ENCODE measurements at places on chromosomes 12 and 14.

GRCh38 chr12:56816491-56816890 lies 53.4 kb downstream of the HSD17B6 start:
- no peak overlapping the region for H3K4me3 ChIP-seq
- DNase-seq = no peak
- H3K27me3 ChIP-seq = no peaks in the 10 kb centered on the region
- H3K36me3 ChIP-seq = no peaks in the 10 kb centered on the region
- H3K4me1 ChIP-seq = peaks cover 3% of the 10 kb centered on the region

DNA sequence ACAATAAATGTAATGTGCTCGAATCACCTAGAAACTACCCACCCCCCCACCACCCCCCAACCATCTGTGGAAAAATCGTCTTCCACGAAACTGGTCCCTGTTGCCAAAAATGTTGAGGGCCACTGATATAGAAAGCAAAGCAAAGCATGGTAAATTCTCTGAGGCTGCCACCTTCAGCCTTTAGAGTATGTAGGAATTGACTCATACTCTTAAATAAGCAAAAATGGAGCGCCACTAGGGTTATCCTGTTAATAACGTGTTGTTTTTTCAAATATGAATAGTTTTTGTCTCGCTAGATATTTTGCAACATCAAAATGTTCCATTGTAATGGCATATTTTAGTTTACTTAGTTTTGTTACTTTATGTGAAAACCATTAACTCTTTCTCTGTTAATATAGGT lies 18.2 kb downstream of the DYNC1H1 start:
- DNase-seq = no peak
- peaks cover 3% of the 10 kb centered on the region for H3K4me1 ChIP-seq
- H3K4me3 ChIP-seq = no peak overlapping the region
- H3K27me3 ChIP-seq = no peaks in the 10 kb centered on the region
- H3K27ac ChIP-seq = no peak overlapping the region

GRCh38 chr12:110501399-110501751 lies 536 bp downstream of the VPS29 start:
- H3K27ac ChIP-seq = peak overlapping the region; percentile 15
- no peaks in the 10 kb centered on the region for H3K27me3 ChIP-seq
- H3K4me1 ChIP-seq = peaks cover 7% of the 10 kb centered on the region
- H3K4me3 ChIP-seq = peak overlapping the region; percentile 85
- no peaks in the 10 kb centered on the region for H3K36me3 ChIP-seq
- peak; percentile 84 for DNase-seq

GRCh38 chr14:48703728-48704467 lies 882.3 kb downstream of the RPS29 start:
- H3K27ac ChIP-seq = no peak overlapping the region
- H3K4me1 ChIP-seq = no peaks in the 10 kb centered on the region
- H3K27me3 ChIP-seq = no peaks in the 10 kb centered on the region
- H3K4me3 ChIP-seq = no peak overlapping the region
- H3K36me3 ChIP-seq = no peaks in the 10 kb centered on the region

DNA sequence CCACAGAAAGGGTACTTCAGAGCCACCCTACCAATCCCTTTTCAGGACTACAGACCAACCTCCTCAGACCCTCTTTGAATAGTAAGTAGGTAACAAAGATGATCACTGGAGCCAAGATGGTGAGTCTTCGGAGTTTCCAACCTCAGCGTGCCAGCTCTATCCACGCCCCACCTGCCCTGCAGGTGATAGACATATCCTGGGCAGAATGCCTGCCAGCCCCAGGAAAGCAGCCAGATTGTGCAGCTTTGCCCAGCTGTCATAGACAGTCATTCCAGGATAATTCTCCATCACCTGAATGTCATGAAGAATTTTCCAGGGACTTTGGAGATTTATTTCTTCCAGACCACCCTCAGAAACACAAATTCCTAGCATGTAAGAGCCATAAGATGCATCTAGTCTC lies 434.4 kb downstream of the RGS6 start:
- no peaks in the 10 kb centered on the region for H3K27me3 ChIP-seq
- H3K4me1 ChIP-seq = no peaks in the 10 kb centered on the region
- no peaks in the 10 kb centered on the region for H3K36me3 ChIP-seq
- no peak overlapping the region for H3K4me3 ChIP-seq
- no peak overlapping the region for H3K27ac ChIP-seq
- DNase-seq = no peak

DNA sequence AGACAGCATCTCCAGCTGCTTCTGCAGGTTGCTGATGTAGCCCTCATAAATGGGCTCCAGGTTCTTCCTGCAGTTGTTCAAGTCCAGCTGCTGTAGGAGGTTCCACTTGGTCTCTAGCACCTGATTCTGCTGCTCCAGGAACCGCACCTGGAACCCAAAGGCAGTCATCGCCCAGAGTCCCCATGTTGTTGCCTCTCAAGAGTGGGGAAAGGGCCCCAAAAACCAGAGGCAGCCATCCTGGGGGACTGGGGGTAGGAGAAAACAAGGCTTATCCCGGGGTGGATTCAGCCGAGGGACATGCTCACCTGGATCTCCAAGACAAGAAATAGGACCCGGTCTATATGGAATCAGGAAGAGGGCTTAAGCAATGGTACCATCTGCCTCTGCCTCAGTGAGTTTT lies 2.3 kb downstream of the KRT72 start:
- DNase-seq = no peak
- H3K4me1 ChIP-seq = no peaks in the 10 kb centered on the region
- no peak overlapping the region for H3K4me3 ChIP-seq
- H3K36me3 ChIP-seq = no peaks in the 10 kb centered on the region
- H3K27me3 ChIP-seq = no peaks in the 10 kb centered on the region

DNA sequence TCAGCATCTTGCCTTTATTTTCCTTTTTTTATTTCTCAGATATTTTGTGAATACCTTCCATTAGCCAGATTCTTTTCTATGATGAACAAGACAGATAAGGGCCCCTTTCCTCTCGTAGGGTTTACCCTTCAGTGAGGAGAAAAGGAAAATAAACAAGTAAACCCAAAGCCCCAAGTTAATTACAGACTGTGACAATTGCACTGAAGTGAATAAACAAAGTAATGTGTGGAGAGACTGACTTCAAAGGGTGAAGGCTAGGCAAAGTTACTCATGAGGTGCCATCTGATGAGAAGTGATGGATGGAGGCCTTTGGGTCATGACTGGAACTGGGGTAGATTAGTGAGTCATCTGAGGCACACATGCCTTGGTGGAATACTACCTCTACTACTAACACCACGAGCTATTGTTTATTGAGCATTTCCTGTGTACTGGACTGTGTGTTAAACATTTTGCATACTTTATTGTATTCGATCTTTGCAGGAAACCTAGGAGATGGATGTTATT lies 143.4 kb upstream of the PRICKLE1 start:
- no peak overlapping the region for H3K27ac ChIP-seq
- no peak for DNase-seq
- no peaks in the 10 kb centered on the region for H3K27me3 ChIP-seq
- H3K4me1 ChIP-seq = peaks cover 11% of the 10 kb centered on the region
- H3K36me3 ChIP-seq = no peaks in the 10 kb centered on the region
- H3K4me3 ChIP-seq = no peak overlapping the region

GRCh38 chr12:49515266-49515665 lies 23.6 kb upstream of the KCNH3 start:
- no peak for DNase-seq
- H3K36me3 ChIP-seq = peaks cover 7% of the 10 kb centered on the region
- no peak overlapping the region for H3K4me3 ChIP-seq
- H3K4me1 ChIP-seq = no peaks in the 10 kb centered on the region
- no peaks in the 10 kb centered on the region for H3K27me3 ChIP-seq

DNA sequence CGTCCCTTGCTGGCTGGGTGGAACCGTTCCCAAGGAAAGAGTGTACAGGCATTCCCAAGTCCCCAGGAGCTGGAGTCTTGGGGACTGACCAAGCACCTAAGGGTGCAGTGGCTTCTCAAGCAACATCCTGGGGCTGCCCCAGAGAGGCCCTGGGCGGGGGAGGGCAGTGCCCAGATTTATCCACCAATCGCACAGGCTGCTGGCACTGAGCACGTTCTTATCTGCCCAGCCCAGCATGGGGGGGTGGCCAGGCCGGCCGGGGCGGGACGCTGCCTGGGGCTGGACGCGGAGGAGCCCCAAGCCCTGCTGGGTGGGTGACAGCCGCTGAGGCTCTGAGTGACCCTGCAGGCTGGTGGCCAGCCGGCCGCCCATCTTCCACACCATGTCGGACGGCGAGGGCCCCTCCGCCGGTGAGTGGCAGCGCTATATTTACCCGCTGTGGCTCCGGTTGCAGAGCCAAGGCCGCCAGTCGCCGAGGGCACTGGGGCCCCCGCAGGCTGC lies 53.4 kb downstream of the CYP46A1 start:
- H3K27ac ChIP-seq = no peak overlapping the region
- H3K36me3 ChIP-seq = no peaks in the 10 kb centered on the region
- no peaks in the 10 kb centered on the region for H3K27me3 ChIP-seq
- DNase-seq = no peak

DNA sequence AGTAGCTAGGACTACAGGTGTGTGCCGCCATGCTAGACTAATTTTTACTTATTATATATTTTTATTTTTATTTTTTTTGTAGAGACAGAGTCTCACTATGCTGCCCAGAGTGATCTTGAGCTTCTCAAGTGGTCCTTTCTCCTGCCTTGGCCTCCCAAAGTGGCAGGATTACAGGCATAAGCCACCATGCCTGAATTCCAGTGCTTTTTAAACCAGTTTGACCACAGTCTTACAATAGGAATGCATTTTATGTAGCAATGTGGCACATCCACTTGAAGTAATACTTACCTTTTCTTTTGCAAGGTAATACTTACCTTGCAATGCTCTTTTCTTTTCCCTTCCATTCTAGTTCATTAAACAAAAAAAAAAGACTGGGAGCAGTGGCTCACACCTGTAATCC lies 38.0 kb upstream of the CPM start:
- peak; percentile 50 for DNase-seq
- H3K27ac ChIP-seq = peak overlapping the region; percentile 78
- H3K36me3 ChIP-seq = no peaks in the 10 kb centered on the region
- peaks cover 6% of the 10 kb centered on the region for H3K4me1 ChIP-seq
- H3K27me3 ChIP-seq = no peaks in the 10 kb centered on the region
- no peak overlapping the region for H3K4me3 ChIP-seq

- no peaks in the 10 kb centered on the region for H3K27me3 ChIP-seq
- H3K4me3 ChIP-seq = peak overlapping the region; percentile 89
- no peaks in the 10 kb centered on the region for H3K4me1 ChIP-seq
- no peak overlapping the region for H3K27ac ChIP-seq
These were observed 466 bp downstream of the KICS2 start for GRCh38 chr12:64221651-64222008.

DNA sequence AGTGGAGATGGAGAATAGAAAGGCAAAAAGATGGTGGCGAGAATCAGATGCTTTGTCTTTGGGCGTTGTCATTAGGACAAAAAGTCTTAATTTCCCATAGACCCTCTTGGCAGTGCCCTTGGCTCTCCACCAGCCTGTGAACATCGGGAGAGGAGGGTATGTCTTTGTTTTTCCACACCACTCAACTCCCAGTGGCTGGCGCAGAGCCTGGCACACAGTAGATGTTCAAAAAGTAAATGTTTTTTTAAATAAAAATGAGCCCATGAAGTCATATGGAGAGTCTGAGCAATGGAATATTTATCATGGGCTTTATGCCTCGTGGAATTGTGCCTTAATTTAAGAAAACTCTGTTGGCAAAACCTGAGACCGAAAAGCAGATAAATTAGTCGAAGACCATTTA lies 90.4 kb downstream of the SRGAP1 start:
- no peak overlapping the region for H3K4me3 ChIP-seq
- DNase-seq = no peak
- H3K27me3 ChIP-seq = no peaks in the 10 kb centered on the region

GRCh38 chr12:40170593-40170992 lies 54.2 kb upstream of the LRRK2 start:
- H3K4me1 ChIP-seq = no peaks in the 10 kb centered on the region
- no peaks in the 10 kb centered on the region for H3K27me3 ChIP-seq
- H3K36me3 ChIP-seq = no peaks in the 10 kb centered on the region
- H3K4me3 ChIP-seq = no peak overlapping the region
- H3K27ac ChIP-seq = no peak overlapping the region

GRCh38 chr12:6368906-6369525 lies 6.3 kb downstream of the SCNN1A start:
- no peak overlapping the region for H3K4me3 ChIP-seq
- H3K4me1 ChIP-seq = peaks cover 25% of the 10 kb centered on the region
- H3K27ac ChIP-seq = no peak overlapping the region
- H3K36me3 ChIP-seq = no peaks in the 10 kb centered on the region
- no peak for DNase-seq

DNA sequence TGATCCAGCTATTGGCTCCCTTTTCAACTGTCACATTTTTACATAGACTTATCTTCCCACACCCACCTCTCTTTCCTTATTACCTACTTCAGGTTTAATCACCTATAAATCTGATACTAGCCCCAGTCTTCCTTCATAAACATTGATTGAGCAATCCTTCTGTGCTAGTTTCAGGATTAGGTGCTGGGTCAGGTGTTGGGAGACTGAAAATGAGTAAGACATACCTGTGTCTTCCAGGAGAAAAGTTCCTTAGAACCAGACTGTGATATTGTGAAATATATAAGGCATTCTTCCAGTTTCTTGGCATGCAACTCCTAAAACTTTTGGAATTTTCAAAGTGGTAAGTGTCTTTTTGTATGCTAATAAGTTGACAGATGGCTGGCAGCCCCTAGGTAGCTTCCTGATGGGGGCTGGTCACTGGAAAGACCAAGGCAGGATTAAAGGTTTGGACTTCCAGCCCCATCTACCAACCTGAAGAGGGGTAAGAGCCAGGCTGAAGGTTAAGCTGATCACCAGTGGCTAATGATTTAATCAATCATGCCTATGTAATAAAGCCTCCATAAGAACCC lies 4.6 kb downstream of the ANO6 start:
- peak; percentile 80 for DNase-seq
- peak overlapping the region; percentile 22 for H3K27ac ChIP-seq
- peaks cover 6% of the 10 kb centered on the region for H3K36me3 ChIP-seq
- H3K4me3 ChIP-seq = no peak overlapping the region
- H3K27me3 ChIP-seq = no peaks in the 10 kb centered on the region

- DNase-seq = no peak
- no peaks in the 10 kb centered on the region for H3K27me3 ChIP-seq
- peaks cover 2% of the 10 kb centered on the region for H3K36me3 ChIP-seq
These were observed 19.5 kb downstream of the CCDC91 start for GRCh38 chr12:28209782-28210181.

GRCh38 chr12:31207799-31208465 lies 118.0 kb downstream of the SINHCAF start:
- no peak for DNase-seq
- H3K36me3 ChIP-seq = no peaks in the 10 kb centered on the region
- H3K4me3 ChIP-seq = no peak overlapping the region

DNA sequence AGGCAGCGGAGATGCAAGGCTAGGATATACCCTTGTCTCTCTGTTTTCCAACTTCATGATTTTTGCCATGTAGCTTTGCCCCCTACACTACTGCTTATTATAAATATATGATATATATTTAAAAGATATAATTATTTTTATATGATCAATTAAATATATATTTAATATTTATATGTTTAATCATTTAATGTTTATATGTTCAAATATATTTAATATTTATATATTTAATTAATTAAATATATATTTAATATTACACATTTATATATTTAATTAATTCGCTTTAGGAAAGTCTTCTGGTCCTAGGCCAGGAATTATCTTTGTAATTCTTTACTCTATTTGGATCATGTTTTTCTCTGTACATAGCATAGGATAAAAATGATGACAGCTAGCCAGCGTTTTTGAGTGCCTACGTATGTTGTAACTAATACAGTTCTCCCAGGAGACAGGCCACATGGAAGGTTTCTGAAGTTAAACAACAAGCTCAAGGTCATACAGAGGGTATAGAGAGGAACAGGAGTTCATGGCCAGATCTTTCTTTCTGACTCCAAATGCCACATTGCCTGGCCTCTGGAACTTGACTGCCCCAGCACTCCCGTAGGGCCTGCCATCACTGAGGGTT lies 192.5 kb downstream of the KCNA5 start:
- no peak overlapping the region for H3K4me3 ChIP-seq
- H3K4me1 ChIP-seq = no peaks in the 10 kb centered on the region
- no peak for DNase-seq
- H3K36me3 ChIP-seq = no peaks in the 10 kb centered on the region
- H3K27me3 ChIP-seq = no peaks in the 10 kb centered on the region

Data from trophoblast cell (in vitro differentiated cells and primary cell).